ENCODE measurements at places on chromosomes 12 and 14. TPM values are rescaled to one million over a fixed set of nuclear protein-coding genes. Genes with fewer than 3 reads are reported as not detected.

The TAS2R50 gene
- total RNA-seq: 0.89 TPM

The ASIC1 gene
- 0.08 TPM for total RNA-seq

The ABCC9 gene
- 2.7 TPM for total RNA-seq

GRCh38 chr14:52776816-52777215 lies 14.6 kb downstream of the GNPNAT1 start:
- H3K27ac ChIP-seq: no peak overlapping the region
- H3K4me1 ChIP-seq: peaks cover 2% of the 10 kb centered on the region
- H3K27me3 ChIP-seq: no peaks in the 10 kb centered on the region
- peaks cover 22% of the 10 kb centered on the region for H3K36me3 ChIP-seq

GRCh38 chr12:114414031-114414865 lies 8.3 kb upstream of the TBX5 start:
- peaks cover 2% of the 10 kb centered on the region for H3K27me3 ChIP-seq
- H3K36me3 ChIP-seq: no peaks in the 10 kb centered on the region
- no peak for DNase-seq
- no peak overlapping the region for H3K4me3 ChIP-seq

- H3K4me1 ChIP-seq: peaks cover 15% of the 10 kb centered on the region
- H3K27ac ChIP-seq: no peak overlapping the region
- H3K4me3 ChIP-seq: no peak overlapping the region
- DNase-seq: peak; percentile 28
- no peaks in the 10 kb centered on the region for H3K27me3 ChIP-seq
These were observed 156.3 kb downstream of the ZFP36L1 start for GRCh38 chr14:68636597-68636996.

- H3K4me3 ChIP-seq: no peak overlapping the region
- no peaks in the 10 kb centered on the region for H3K36me3 ChIP-seq
- no peak for DNase-seq
- no peak overlapping the region for H3K27ac ChIP-seq
These were observed 40.3 kb downstream of the CBX5 start for GRCh38 chr12:54239620-54240019.

- no peak overlapping the region for H3K27ac ChIP-seq
- peaks cover 1% of the 10 kb centered on the region for H3K36me3 ChIP-seq
- H3K4me1 ChIP-seq: peaks cover 2% of the 10 kb centered on the region
- DNase-seq: no peak
- H3K4me3 ChIP-seq: no peak overlapping the region
These were observed 20.1 kb downstream of the WDR20 start for GRCh38 chr14:102159841-102160240.

- H3K36me3 ChIP-seq: no peaks in the 10 kb centered on the region
- H3K4me3 ChIP-seq: peak overlapping the region; percentile 91
- peak; percentile 49 for DNase-seq
- peaks cover 6% of the 10 kb centered on the region for H3K4me1 ChIP-seq
- H3K27ac ChIP-seq: peak overlapping the region; percentile 92
These were observed 881 bp downstream of the PYGL start for GRCh38 chr14:50943261-50943942.

DNA sequence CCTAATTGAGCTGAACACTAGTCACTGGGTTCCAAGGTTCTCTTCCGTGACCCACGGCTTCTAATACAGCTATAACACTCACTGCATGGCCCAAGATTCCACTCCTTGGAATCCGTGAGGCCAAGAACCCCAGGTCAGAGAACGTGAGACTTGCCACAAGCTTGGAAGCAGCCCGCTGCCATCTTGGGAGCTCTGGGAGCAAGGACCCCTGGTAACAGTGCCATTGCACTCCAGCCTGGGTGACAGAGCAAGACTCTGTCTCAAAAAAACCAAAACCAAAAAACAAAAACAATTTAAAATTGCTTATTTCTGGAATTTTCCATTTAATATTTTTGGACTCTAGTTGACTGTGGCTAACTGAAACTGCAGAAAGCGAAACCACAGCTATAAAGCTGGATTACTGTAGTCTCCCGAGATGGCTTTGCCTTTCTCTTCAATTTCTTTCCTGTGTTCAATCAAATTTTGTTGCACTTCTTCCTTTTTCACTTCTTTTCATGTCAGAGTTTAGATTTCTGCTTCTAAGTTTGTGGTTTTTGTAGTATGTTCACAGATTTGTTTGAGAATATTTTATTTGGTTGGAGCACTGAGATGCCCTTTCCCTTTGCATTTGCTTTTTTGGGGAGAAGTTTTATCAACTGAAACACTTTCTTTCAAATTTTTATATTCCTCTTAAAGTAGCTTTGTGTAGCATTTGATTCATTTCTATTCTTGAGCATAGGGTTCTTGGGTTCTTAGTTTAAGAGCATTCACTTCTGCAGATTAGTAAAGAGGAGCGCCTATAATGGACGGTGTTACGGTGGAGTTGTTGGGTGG lies 44.6 kb downstream of the DDHD1 start:
- peak overlapping the region; percentile 17 for H3K4me3 ChIP-seq
- DNase-seq: no peak
- H3K4me1 ChIP-seq: no peaks in the 10 kb centered on the region
- H3K36me3 ChIP-seq: no peaks in the 10 kb centered on the region
- H3K27me3 ChIP-seq: no peaks in the 10 kb centered on the region
